Metanephros (tissue), 2 donors: ENCODE measurements at places on chromosomes 4 and X. TPM values are rescaled to one million over a fixed set of nuclear protein-coding genes. Genes with fewer than 3 reads are reported as not detected.

The NALF2 gene
- total RNA-seq = 0.23 TPM

The PPEF1 gene
- 0.41 TPM for total RNA-seq

The LONRF3 gene
- total RNA-seq = 3.2 TPM

The RTL5 gene
- 10.6 TPM for total RNA-seq

The RTL9 gene
- 0.18 TPM for total RNA-seq

The NEIL3 gene
- 3.9 TPM for total RNA-seq

The CPZ gene
- 21.4 TPM for total RNA-seq

The NDST4 gene
- total RNA-seq = 1.3 TPM

The CYP2U1 gene
- total RNA-seq = 6.1 TPM

The DKK2 gene
- 6.1 TPM for total RNA-seq
